Stimulated activated CD8-positive, alpha-beta memory T cell treated with anti-CD3 and anti-CD28 coated beads, Interleukin-15, amount 100 ng/mL, for 48 hours (primary cell): ENCODE measurements at places on chromosomes 1 and 21.

DNA sequence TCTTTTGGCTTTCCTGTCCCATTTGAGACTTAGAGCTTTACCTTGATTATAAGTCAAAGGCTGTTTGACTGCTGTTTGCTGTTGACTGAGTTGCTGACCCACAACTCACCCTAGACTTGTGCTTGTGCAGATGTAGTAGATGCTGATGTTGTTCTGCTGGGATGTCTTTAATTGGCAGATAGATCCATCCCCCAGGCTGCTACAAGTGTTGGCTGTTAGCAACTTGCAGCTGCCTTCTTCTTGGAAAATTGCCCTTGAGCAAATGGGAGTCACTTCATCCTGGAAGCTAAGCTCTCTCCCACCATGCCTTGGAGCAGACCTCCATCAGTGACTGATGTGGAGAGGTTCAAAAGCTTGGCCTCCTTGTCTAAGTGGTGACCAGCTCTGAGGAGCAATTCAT lies 139.3 kb upstream of the KIAA0040 start:
- DNase-seq: no peak

GRCh38 chr1:230050973-230051735 lies 15.9 kb upstream of the GALNT2 start:
- DNase-seq: no peak

DNA sequence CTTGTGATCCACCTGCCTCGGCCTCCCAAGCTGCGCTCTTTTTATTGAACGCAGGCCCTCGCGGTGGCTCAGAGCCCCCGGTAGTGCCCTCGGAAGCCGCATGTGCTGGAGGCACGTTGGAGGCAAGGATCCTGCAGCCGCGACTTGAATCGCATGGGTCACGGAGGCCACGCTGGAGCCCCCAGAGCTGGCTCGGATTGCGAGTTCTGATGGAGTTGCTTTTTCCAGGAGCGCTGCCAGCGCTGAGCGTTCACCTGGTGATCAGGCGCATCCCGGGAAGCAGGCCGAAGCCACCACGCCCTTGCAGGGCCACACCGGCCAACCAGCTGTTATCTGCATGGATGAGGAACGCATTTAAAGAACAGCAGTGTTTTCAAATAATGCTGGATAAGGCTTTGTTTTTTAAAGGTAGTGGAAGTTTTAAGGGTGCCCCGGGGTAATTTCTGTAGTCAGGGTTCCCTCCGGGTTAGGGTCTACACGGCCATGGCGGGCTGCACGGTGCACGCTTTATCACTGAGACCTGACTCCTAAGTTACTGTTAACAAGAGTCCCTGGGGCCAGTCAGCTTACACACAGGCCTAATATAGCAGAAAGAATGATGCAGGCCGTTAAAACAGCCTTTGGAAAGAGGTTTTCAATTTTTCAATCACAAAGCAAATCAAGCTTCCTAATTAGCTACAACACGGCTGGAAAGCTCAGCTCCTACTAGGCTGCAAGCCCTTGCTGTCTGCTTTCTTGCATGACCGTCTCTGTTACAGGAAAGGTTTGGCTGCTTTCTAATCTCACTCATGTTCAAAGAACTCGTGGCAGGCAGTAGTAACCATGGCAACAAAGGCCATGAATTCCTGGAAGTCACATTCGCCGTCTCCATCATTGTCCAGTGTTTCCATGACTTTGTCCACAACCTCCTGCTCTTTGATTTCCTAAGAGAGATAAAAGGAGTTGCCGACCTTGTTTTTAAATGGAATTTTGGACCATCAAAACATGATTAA lies 6.0 kb downstream of the S100B start:
- DNase-seq: no peak

DNA sequence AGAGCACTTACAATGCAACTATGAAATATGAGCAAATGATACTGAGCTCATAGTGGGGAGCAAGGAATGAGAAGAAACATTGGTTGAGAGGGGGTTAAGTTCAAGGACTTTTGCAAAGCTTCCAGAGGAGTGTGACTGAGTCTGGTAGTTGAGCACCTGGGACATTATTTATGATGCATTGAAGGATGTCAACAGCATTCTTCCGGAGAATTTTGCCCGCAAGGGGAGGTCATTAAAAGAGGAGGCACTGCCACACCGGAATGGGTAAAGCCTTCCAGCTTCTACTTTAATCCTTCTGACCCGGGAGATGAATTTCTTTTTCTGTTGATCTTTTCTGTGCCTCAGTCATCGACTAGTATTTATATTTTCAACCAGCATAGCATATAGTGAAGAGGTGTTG lies 208.4 kb upstream of the CAMK1G start:
- no peak for DNase-seq

GRCh38 chr1:247829656-247830055 lies 5.7 kb upstream of the OR14A16 start:
- no peak for DNase-seq

GRCh38 chr1:190046231-190046630 lies 431.4 kb downstream of the BRINP3 start:
- no peak for DNase-seq

- DNase-seq: no peak
These were observed 6.3 kb upstream of the ERVH48-1 start for GRCh38 chr21:42931560-42932235.

DNA sequence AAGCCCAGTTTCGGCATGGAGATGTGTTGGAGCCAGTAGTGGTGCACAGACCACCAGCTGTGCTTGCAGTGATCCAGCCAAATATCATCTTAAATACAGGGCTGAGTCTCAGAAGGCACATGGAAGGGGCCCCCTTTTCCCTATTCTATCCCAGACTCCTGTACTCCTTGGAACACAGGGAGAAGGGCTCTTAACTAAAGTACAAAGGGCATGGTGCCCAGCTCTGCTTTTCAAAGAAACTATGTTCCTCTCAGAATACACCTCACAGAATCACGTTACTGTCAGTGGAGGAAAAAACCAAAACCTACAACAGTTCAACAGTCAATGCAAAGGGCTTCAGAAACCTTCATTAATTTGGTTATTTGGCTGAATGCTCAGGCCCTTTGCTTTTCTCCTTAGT lies 180.6 kb upstream of the C1orf105 start:
- no peak for DNase-seq

DNA sequence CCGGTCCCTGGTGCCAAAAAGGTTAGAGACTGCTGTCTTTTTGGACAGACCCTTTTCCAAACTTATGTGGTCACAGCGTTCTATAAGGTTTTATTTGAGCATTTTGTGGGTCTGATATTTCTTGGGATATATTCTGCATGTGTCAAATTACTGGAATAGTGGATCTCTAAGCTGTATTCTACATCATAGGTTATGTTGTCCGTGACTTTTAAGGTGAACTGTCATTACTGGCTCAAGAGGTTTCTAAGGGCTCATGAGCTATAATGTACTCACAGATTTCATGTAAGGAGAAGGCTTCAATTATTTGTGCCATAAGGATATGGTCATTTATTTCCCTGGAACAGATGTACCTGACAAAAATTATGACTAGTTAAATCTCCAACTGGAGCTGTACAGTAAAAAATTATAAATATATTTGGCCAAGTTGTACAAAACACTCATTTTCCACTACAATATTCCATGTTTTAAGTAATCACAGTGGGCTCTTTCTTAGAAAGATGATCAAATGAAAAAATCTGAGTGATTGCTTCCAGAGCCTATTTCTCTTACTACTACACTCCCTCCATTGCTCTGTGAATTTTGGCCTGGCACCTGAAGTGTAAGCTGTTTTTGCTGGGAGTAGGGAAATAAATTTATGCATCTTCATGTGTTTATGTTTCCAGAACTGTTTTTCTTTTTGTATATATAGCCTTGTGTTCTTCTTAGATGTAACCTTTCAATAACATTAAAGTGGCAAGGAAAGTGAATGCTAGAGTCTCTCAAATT lies 538.1 kb upstream of the ZRANB2 start:
- no peak for DNase-seq

DNA sequence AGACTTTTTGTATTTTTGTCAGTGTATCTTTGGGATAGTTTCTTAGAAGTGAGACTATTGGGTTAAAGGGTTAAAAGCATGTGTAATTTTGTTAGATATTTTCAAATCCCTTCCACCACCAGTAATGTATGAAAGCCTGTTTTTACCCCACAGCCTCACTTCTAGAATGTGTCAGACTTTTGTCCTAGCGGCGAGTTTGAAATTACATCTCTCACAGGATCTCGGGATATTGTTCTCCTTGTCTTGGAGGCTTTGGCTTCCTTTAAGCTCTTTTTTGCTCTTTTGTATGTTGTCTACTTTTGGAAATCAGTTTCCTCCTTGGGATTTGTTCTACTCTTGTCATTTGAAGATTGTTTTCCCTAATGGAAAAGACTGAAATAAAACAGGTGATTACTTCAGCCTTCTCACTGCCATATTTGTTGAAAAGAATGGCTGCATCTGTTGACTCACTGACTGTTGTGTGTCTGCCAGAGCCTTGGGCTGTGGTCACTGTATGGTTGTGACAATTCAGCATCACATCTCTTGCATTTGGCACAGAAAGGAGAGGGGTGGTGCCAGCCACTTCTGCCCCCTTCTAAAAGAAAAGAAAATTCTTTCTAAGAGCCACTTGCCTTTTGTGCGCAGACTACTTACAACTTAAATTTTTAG lies 22.6 kb downstream of the ST3GAL3 start:
- DNase-seq: no peak

DNA sequence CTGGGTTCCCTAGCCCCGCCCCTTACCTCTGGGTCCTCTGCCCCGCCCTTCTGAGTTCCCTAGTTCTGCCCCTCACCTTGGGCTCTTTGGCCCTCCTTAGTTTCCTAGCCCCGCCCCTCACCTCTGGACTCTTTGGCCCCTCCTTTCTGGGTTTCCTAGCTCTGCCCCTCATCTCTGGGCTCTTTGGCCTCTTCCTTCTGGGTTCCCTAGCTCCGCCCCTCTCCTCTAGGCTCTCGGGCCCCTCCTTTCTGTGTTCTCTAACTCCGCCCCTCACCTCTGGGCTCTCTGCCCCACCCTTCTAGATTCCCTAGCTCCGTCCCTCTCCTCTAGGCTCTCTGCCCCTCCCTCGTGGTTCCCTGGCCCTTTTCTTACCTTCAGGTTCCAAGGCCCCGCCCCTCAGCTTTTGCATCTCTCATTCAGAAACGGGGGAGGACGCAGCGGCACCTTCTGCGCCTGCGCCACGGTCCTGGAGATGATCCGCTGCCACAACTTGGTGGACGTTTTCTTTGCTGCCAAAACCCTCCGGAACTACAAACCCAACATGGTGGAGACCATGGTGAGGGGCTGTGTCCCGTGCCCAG lies 88.5 kb downstream of the PTPRU start:
- no peak for DNase-seq

- DNase-seq: no peak
These were observed 54.6 kb upstream of the SYT14 start for GRCh38 chr1:209883341-209883971.

GRCh38 chr1:167476061-167476460 lies 42.3 kb downstream of the CD247 start:
- no peak for DNase-seq

- DNase-seq: no peak
These were observed 20.2 kb upstream of the RALGPS2 start for GRCh38 chr1:178704833-178705232.

GRCh38 chr1:208013210-208013609 lies 102.3 kb upstream of the CD34 start:
- no peak for DNase-seq

GRCh38 chr1:52706941-52707926 lies 9.1 kb upstream of the COA7 start:
- DNase-seq: no peak

DNA sequence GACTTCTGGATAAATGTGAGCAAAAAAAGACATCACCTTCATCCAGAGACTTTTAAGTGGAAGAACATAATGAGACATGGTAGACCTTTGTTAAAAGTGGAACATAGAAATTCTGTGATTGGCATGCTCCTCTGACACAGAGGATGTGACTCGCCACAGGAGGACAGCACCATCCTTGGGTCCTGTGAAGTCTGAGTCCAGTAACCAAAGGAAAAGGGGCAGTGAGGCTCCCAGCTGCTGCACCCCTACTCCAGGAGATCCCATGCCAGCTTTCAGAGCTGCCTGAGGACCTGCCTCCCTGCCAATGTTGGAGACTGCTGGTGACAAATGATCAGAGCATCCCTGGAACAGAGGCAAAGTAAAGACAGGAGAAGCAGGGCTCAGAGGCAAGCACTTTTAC lies 136.2 kb downstream of the BRINP2 start:
- no peak for DNase-seq

DNA sequence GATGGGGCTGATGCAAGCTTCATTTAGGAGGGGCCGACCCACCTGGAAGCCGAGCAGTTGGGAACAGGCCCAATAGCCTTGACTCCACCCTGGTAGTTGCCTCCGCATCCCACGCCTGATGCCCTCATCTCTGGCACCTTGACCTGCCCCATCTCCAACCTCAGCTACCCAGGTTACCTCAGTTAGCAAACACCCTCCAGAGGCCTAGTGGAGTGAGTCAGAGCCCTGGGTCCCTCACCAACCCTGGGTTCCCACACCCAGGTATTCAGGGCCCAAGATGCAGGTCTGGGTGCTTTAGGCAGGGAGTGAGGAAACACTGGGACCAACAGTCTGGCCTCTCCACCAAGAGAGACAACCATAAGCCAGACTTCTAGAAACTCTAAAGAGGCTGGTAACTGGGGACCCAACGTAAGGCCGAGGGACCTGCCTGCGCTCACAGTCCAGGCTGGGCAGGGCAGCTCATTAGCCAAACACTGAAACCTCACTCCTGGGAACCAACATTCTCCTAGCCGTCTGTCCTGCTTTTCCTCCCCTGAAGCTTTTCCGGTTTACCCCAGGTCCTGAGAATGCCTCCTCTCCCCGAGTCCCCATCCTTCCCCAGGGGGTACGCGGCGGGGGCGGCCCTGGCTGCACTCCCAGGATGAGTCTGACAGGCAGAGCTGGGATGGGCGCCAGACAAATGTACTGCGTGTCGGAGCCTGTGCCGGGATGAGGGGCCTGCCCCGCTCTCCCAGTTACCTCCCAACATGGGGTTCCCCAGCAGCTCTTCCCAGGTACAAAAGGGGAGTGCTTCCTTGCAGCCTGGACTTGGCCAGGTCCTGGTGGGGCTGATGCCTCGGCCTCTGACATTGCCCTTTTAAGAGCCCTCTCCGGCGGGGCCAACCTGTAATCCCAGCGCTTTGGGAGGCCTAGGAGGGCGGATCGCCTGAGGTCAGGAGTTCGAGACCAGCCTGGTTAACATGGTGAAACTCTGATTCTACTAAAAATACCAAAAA lies 8.9 kb upstream of the CELSR2 start:
- no peak for DNase-seq

- no peak for DNase-seq
These were observed 15.1 kb downstream of the FAAP20 start for GRCh38 chr1:2179283-2180013.

DNA sequence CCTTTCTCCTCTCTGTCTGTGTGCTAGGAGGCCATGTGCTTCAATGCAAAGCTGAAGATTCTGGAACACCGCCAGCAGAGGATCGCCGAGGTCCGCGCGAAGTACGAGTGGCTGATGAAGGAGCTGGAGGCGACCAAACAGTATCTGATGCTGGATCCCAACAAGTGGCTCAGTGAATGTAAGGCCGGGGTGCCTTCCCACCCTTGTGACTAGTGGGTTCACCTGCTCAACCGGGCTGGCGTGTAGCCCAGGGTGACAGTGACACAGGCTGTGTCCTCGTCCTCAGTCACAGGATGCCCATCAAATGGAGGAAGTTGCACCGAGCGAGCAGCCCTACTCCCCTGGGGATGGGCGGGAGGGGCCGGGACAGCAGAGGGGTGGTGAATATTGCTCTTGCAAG lies 544.1 kb downstream of the KIF26B start:
- DNase-seq: no peak

GRCh38 chr1:231584117-231584516 lies 42.5 kb upstream of the DISC1 start:
- no peak for DNase-seq
